ENCODE measurements at places on chromosomes 11 and 22. TPM values are rescaled to one million over a fixed set of nuclear protein-coding genes. Genes with fewer than 3 reads are reported as not detected.

The BARX2 gene
- not detected for total RNA-seq

The TRIM3 gene
- total RNA-seq = 22.0 TPM

The PKNOX2 gene
- total RNA-seq = 2.9 TPM

The ARHGAP42 gene
- 13.9 TPM for total RNA-seq

The SPDYC gene
- total RNA-seq = not detected

The SAA1 gene
- 0.43 TPM for total RNA-seq

The SHANK3 gene
- total RNA-seq = 0.86 TPM

Measured in fibroblast of villous mesenchyme (primary cell).